CD4-positive, CD25-positive, alpha-beta regulatory T cell (primary cell): ENCODE measurements at places on chromosomes 2 and 18.
A peak's percentile ranks its signal among the peaks of the same experiment; 100 is the strongest.

- H3K27me3 ChIP-seq: no peaks in the 10 kb centered on the region
- H3K36me3 ChIP-seq: no peaks in the 10 kb centered on the region
- H3K27ac ChIP-seq: no peak overlapping the region
- H3K4me3 ChIP-seq: no peak overlapping the region
- no peaks in the 10 kb centered on the region for H3K4me1 ChIP-seq
These were observed 482.6 kb downstream of the TSN start for GRCh38 chr2:122238006-122238559.

DNA sequence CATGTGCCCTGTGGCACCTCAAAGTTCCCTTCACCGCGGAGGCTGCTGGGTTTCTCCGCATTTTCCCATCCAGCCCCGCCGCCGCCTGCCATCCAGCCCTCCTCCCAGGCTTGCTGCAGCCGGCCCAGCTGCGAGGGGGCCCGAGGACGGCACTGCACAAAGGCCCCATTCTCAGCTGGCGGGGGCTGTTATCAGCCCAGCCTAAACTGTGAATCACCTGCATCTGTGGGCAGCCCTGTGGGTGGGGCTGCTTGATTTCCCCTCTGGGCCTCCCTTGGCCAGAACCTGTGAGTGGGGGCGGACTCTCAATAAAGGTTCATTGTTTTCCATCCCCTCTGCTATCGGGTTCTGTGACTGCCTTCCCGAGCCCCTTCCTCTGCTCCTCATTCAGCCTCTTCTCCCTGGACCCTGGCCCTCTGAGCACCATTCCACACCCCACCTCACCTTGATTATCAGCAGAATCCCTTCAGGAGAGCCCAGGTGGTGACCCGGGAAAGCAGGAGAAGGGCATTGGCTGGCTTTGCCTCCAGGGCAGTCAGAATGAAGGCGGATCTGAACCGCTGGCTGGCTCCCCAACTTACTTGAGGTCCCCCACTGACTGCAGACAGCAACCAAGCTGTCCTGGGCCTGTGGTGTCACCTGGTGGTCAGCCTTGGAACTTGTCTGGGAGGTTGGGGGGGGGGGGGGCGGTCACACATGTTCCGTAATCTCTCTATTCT lies 204.5 kb downstream of the ZFP36L2 start:
- H3K4me1 ChIP-seq: no peaks in the 10 kb centered on the region
- H3K4me3 ChIP-seq: no peak overlapping the region
- no peak for DNase-seq
- no peak overlapping the region for H3K27ac ChIP-seq
- H3K36me3 ChIP-seq: no peaks in the 10 kb centered on the region
- no peaks in the 10 kb centered on the region for H3K27me3 ChIP-seq

DNA sequence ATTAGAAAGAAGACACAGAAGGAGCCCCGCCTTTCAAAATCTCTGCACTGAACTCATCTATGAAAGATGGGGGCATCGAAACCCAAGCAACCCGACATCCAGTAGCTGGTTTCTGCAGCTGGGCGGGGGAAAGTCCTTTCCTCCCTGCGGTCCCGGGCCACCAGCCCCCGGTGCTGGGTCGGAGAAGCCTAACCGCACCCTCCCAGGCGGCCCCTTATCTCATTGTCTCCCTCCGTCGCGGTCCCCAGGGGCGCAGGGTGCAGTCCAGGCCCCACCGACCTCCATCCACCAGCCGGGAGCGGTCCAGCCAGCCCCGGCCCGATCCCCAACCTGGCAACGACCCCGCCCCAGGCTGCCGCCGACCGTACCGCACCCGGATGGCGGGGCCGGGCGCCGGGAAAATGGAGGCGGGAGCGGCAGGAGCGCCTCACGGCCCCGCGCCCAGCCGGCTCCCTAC lies 452 bp downstream of the RAPH1 start:
- peak; percentile 61 for DNase-seq
- H3K27me3 ChIP-seq: peaks cover 23% of the 10 kb centered on the region

DNA sequence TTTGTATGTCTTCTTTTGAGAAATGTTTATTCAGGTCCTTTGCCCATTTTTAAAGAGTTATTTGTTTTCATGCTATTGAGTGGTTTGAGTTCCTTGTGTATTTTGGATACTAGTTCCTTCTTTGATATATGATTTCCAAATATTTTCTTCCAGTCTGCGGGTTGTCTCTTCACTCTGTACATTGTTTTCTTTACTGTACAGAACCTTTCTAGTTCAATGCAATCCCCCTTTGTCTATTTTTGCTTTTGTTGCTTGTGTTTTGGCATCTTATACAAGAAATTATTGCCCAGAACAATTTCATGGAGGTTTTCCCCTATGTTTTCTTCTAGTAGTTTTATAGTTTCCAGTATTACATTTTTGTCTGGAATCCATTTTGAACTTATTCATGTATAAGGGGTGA lies 62.5 kb upstream of the ACVR1C start:
- H3K4me1 ChIP-seq: no peaks in the 10 kb centered on the region
- H3K4me3 ChIP-seq: no peak overlapping the region
- H3K27ac ChIP-seq: no peak overlapping the region
- no peaks in the 10 kb centered on the region for H3K36me3 ChIP-seq
- no peaks in the 10 kb centered on the region for H3K27me3 ChIP-seq

DNA sequence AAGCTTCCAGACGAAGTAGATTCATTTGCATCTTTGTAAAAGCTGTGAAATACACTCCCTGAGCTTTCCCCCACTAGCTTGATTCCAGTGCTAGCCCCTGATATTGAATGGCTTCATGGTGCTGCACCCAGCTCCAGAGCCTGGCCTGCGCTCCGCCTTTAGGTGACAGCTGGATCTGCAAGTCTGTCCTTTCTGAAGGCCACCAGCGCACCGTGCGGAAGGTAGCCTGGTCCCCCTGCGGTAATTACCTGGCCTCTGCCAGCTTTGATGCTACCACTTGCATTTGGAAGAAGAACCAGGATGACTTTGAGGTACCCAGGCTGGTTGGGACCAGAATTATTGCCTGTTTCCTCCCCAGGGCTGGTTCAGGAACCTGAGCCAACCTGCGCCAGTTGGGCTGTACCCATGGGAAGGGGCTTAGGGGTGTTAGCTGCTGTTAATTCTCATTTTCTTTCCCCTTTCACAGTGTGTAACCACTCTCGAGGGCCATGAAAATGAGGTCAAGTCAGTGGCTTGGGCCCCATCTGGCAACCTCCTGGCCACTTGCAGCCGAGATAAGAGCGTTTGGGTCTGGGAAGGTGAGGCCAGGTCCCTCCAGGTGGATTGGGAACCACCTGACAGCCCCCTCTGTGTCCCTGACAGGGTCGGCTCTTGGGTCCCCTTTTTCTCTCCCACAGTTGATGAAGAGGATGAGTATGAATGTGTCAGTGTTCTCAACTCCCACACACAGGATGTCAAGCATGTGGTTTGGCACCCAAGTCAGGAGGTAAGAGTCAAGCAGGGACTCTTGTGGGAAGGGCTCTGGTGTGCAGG lies 1.3 kb downstream of the CIAO1 start:
- H3K36me3 ChIP-seq: peaks cover 39% of the 10 kb centered on the region
- H3K27ac ChIP-seq: no peak overlapping the region
- H3K4me3 ChIP-seq: peak overlapping the region; percentile 97
- H3K27me3 ChIP-seq: no peaks in the 10 kb centered on the region
- peak; percentile 62 for DNase-seq
- H3K4me1 ChIP-seq: peaks cover 39% of the 10 kb centered on the region

DNA sequence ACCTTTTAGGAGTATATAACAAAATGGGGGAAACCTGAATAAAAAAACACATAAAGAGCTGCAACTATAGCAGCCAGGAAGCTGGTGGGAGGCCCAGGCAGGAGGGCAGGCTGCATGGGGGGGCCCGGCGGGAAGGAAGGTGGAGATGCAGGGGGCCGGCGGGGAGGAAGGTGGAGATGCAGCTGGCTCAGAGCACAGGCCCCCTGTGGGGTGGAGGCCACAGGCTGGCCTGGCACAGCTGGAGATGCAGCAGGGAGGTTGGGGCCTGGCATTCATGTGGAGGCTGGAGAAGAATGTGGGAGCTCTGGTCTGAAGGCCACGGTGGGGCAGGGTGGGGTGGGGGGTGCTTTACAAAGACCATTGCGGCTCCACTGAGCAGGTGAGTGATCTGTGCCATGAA lies 31.4 kb downstream of the FAM228A start:
- H3K4me1 ChIP-seq: no peaks in the 10 kb centered on the region
- H3K27me3 ChIP-seq: no peaks in the 10 kb centered on the region

GRCh38 chr18:58152216-58152615 lies 108.2 kb downstream of the NEDD4L start:
- H3K36me3 ChIP-seq: no peaks in the 10 kb centered on the region
- H3K4me3 ChIP-seq: no peak overlapping the region
- no peaks in the 10 kb centered on the region for H3K27me3 ChIP-seq
- no peaks in the 10 kb centered on the region for H3K4me1 ChIP-seq

DNA sequence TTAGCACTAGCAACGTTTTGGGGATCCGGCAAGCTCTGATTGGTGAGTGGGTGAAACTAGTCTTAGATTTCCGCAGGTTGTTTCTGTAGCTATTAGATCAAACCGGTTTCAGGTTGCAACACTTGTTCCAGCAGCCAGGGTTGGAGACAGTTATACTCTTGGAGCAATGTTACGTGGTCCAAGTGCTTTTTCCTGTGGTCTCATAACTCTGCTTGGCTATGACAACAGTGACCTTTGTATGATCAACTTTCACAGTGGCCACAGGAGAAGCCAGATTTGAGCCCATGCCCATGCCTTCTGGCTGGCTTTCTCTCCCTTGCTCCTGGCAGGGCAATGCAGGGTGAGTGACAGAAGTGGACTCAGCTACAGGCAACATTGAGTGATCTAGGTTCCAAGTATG lies 84.5 kb upstream of the TAF1B start:
- no peak for DNase-seq
- no peak overlapping the region for H3K27ac ChIP-seq
- peaks cover 22% of the 10 kb centered on the region for H3K4me1 ChIP-seq
- H3K36me3 ChIP-seq: no peaks in the 10 kb centered on the region
- no peak overlapping the region for H3K4me3 ChIP-seq

DNA sequence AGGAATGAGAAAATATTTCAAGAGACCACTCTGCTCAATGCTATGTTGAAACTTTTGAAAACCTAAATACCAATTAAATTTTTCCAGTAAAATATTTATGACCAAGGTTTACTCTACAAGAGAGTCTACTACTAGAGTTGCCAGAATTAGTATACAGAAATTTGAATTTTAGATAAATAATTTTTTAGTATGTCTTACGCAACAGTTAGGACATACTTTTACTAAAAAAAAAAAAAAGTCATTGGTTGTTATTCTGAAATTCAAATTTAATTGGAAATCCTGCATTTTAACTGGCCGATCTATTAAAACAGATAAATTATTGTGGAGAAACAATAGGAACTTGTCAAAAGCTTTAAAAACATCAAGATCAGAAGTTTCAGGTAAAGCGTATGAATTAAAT lies 49.1 kb upstream of the TMEM200C start:
- no peaks in the 10 kb centered on the region for H3K27me3 ChIP-seq
- no peak for DNase-seq
- H3K4me3 ChIP-seq: no peak overlapping the region
